ENCODE measurements at places on chromosomes 2 and 18.

DNA sequence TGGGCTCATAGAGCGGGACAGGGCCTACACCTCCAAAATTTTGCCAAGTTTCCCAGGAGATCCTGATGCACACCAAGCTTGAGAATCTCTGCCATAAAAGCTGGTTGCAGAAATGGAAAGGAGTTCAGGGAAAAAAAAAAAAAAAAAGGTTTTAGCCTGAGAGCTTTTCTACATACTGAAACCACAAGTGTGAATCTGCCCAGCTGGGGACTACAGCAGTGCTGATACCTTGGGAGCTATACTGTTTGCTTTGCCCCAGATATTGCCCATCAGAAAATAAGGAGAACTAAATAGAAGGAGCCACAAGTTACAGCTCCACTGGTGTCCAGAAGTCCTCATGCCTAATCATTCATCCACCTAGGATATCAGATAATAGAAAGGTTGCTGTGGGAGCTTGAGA, 38.4 kb upstream of the NCKAP5 start:
- DNase-seq: no peak

- DNase-seq: no peak
These were observed 135.9 kb upstream of the ID2 start for GRCh38 chr2:8545695-8546611.

GRCh38 chr2:238971318-238972145, 123.6 kb downstream of the TWIST2 start:
- no peak for DNase-seq

DNA sequence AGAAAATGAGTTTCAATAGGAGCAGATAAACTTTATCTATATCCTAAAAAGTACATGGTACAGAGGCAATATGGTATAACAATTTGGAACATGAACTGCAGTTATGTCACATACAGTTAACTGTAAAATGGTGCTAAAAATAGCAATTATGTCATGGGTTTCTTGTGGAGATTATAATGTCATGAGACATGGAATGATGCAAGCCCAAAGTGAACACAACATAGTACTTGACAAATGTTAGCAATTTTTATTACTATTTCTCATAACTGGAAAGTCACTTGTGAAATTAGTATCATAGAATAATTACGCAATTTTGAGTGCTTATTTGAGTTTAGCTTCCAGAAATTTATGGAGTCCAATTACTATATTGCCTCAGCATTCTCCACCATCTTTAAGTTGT, 1263.4 kb downstream of the DSC3 start:
- no peak for DNase-seq

GRCh38 chr2:145190031-145190703, 670.2 kb upstream of the ZEB2 start:
- DNase-seq: no peak

- DNase-seq: no peak
These were observed 18.1 kb upstream of the ROCK1 start for GRCh38 chr18:21129566-21130216.

GRCh38 chr2:182821182-182821581, 45.3 kb downstream of the FRZB start:
- no peak for DNase-seq

GRCh38 chr18:1544016-1544415, 639.3 kb downstream of the ADCYAP1 start:
- no peak for DNase-seq

- DNase-seq: no peak
These were observed 601.8 kb downstream of the LRP1B start for GRCh38 chr2:141528990-141529389.

- DNase-seq: no peak
These were observed 31.3 kb downstream of the EXOC6B start for GRCh38 chr2:72794572-72794971.

DNA sequence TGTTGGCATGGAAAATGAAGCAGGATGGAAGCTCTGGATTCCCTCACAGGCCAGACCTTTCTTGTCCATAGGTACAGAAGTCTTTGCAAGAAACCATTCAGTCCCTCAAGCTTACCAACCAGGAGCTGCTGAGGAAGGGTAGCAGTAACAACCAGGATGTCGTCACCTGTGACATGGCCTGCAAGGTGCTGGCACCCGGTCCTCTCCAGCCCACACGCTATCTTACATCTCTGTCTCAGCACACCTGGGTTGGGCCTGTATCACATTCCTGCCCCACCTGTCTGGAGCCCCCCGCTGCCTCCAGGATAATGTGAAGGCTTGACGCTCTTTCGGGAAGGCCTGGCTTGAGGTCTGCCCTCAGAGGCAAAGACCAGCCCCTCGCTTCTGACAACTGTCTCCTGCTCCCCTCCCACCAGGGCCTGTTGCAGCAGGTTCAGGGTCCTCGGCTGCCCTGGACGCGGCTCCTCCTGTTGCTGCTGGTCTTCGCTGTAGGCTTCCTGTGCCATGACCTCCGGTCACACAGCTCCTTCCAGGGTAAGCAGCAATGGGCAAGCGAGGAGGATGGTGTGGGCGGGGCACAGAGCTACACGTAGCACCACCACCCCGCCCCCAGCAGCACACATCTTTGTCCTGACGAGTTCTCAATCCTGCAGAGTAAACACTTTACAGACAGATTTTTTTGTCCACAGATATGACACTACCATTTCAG, 6.0 kb downstream of the TMEM214 start:
- no peak for DNase-seq

DNA sequence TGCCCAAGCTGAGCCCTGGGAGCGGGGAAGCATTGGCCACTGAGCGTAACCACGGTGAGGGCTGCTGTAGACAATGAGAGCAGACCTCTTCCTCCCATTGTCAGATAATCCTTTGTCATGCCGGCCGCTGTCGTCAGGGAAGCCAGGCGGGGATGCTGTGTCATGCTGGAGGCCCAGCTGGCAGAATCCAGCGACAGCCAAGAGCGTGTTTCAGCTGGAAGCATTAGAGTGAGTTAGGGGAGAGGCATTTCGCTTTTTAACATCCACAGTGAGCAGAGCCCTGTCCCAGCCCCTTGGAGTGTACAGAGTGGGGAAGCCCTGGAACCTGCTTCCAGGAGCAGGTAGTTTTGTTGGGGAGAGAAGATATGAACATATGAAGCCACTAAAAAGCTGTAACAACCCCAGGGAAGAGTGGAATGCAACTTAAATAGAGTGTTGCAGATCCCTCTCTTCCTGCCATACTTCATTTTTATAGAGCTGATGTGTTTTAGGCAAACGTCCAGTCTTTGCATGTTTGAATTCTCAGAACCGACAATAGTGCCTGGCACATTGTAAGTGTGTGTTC, 7.0 kb downstream of the CTIF start:
- DNase-seq: no peak

- no peak for DNase-seq
These were observed 17.8 kb upstream of the DGKD start for GRCh38 chr2:233336541-233336940.

DNA sequence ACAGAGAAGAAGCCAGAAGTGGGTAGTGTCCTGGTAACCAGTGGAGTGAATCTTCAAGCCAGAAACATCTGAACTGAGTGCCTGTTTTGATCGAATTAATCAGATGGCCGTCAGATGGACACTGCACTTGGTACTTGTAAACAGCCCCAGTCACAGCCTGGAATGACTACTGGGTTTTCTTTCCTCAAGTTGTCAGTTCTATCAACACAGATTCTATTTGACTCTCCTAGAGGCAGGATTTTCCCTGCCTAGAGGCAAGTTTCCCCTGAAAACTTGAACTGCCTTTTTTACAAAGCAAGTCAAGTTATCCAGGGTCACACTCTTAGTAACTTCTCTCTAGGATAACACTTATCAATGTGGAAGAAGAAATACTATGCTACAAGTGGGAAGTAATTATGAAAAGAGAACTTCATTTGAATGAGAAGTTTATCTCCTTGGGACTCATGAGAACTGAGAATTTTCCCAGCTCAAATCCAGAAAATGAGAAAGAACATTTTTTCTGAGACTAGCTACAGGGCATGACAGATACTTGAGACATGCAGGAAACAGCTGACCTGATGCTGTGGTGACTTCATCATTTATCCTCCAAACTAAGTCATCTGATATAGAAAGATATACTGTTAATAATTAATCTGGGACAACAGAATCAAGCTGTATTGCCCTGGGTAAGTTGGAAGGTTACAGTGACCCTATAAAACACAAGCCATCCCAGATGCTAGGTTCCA, 36.0 kb downstream of the SULT1C2 start:
- no peak for DNase-seq

GRCh38 chr2:84749442-84749841, 131.4 kb downstream of the TRABD2A start:
- no peak for DNase-seq

DNA sequence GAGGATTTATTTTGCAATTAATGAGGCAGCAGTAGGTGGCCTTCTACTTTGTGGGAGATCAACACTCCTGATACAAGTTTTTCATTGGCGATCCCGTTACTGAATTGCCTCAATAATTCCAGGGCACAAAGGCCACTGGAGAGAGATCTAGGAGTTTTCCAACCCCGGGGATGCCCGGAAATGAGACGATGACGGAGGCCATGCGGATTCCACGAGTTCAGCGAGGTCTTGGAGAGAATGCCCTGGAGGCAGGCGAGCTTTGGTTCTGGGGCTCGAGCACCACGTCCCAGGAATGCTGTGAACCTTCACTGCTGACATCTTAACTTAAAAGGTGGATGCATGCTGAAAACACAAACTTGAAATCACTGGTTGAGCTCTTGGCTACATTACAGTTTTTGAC, 74.2 kb downstream of the LDLRAD4 start:
- DNase-seq: no peak

DNA sequence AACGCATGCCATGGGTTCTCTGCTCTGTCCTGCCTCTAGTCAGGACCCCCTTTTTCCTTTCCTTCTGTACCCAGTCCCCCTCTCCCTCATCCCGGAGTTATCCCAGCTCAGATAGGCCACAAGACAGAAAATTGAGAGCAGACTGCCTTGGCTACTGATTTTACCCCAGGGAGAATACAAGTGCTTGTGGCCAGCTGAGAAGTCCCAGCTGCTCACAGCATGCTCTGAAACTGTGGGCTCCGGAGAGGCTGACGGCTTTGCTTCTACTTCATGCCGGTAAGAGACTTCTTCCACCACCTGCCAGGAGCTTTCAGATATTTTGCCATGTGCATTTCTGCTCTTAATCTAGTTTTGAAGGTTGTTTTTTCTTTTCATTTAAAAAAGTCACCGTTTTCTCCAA, 20.0 kb upstream of the SIX2 start:
- no peak for DNase-seq

Measured in stimulated activated CD4-positive, alpha-beta T cell treated with anti-CD3 and anti-CD28 coated beads, Interleukin-15, amount 100 ng/mL, for 48 hours (primary cell).